ENCODE measurements at places on chromosomes 2 and 18. TPM values are rescaled to one million over a fixed set of nuclear protein-coding genes. Genes with fewer than 3 reads are reported as not detected.
A peak's percentile ranks its signal among the peaks of the same experiment; 100 is the strongest.

DNA sequence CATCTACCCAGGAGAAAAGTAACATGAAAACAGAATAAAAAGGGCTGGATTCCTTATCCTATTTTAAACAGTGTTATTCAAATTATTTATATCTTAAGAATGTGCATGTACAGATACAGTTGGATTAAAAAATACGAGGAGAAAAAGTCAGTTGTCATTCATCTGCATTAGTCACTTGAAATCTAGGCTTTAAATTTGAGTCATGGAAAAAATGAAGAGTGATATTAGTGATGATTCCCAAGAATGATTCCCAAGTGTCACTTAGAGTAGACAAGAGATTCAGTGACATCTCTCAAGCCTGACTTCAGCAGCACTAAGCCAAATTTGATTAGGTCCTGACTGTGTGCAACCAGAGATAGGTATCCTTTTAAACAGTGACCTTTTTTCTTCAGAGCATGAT is 394.2 kb downstream of the IRS1 start:
- peaks cover 2% of the 10 kb centered on the region for H3K4me1 ChIP-seq
- no peak overlapping the region for H3K27ac ChIP-seq
- H3K27me3 ChIP-seq, result peaks cover 12% of the 10 kb centered on the region
- no peaks in the 10 kb centered on the region for H3K36me3 ChIP-seq
- H3K4me3 ChIP-seq, result no peak overlapping the region

Gene SP110
- 111 TPM for total RNA-seq

Gene FKBP7
- total RNA-seq, result 3.4 TPM

DNA sequence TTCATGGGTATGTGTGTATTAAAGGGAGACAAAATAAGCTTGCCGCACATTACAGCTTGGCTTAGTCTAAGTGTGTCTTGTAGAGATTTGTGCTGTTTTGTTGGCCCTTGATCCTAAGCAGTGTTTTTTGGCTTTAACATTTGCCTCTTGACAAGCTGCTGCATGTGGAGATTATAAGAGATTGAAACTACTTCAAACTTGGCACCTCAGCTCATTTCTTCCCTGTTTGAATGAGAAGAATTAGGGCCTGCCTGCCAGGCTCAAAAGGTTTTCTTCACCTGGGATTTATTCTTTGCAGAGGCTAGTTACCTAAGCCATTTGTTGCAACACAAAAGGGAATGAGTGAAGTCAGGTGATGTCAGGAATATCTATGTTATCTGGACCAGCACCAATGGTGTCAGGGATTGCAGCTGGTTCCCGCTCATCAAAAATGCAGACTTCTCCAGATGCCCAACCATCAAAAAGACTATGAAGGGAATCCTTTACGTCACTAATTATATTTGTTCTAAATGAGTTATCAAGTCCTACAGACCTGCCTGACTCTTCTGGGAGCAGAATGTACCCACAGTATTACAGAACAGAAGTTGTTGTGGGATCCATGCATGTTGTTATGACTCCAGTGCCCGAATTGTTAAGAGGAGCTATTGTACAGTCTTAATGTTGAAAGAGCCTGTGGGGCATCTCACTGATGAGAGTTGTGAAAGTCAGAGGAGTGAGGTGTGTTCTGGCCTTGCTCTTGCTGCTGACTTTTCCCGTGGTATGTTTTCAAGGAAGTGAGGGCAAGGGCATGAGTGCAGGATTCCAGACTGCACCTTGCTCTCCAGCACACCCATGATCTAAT is 31.0 kb downstream of the ABCA12 start:
- H3K27ac ChIP-seq, result no peak overlapping the region
- H3K4me1 ChIP-seq, result no peaks in the 10 kb centered on the region
- H3K36me3 ChIP-seq, result no peaks in the 10 kb centered on the region
- DNase-seq, result no peak

Gene PTH2R
- not detected for total RNA-seq

DNA sequence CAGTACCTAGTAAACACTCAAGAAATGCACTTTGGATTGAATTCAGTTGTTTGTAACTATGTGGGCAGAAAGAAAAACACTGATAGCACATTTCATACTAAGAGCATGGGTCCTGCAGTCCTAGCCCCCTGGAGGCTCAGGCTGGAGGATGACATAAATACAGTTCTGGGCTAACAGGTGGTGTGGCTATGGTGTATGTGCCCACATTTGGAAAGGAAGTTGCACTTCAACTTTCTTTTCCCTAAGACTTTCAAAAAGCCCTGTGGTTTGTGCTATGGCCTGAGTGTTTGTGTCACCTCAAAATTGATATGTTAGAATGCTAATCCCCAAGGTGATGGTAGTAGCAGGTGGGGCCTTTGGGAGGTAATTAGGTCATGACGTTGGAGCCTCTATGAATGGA is 218.2 kb downstream of the CDCA7 start:
- H3K27me3 ChIP-seq, result peaks cover 3% of the 10 kb centered on the region
- H3K4me3 ChIP-seq, result no peak overlapping the region

GRCh38 chr2:237863102-237863511 is 3.7 kb downstream of the RAMP1 start:
- H3K4me3 ChIP-seq, result no peak overlapping the region
- H3K36me3 ChIP-seq, result no peaks in the 10 kb centered on the region
- no peak overlapping the region for H3K27ac ChIP-seq
- peaks cover 15% of the 10 kb centered on the region for H3K4me1 ChIP-seq

Gene KCNIP3
- total RNA-seq, result not detected

Gene MTIF2
- total RNA-seq, result 43.2 TPM

Gene GAD1
- total RNA-seq, result 6.9 TPM

GRCh38 chr2:230130668-230131364 is 62.1 kb upstream of the SLC16A14 start:
- H3K36me3 ChIP-seq, result no peaks in the 10 kb centered on the region
- no peak for DNase-seq
- no peak overlapping the region for H3K27ac ChIP-seq
- peaks cover 3% of the 10 kb centered on the region for H3K4me1 ChIP-seq
- H3K4me3 ChIP-seq, result no peak overlapping the region
- peaks cover 2% of the 10 kb centered on the region for H3K27me3 ChIP-seq

Gene RNU2-63P
- 1.7 TPM for total RNA-seq

- H3K4me1 ChIP-seq, result no peaks in the 10 kb centered on the region
- H3K27ac ChIP-seq, result no peak within 1 kb of the TSS
- peak; percentile 29 for DNase-seq
- peaks cover 3% of the 10 kb centered on the region for H3K36me3 ChIP-seq
Observed at GRCh38 chr2:100321866-100322820, at the start of gene LONRF2. TSS of gene LONRF2 (minus strand) at chr2:100322501. CDS start at chr2:100322093, 408 bp downstream.

Gene ECEL1
- 0.19 TPM for total RNA-seq

DNA sequence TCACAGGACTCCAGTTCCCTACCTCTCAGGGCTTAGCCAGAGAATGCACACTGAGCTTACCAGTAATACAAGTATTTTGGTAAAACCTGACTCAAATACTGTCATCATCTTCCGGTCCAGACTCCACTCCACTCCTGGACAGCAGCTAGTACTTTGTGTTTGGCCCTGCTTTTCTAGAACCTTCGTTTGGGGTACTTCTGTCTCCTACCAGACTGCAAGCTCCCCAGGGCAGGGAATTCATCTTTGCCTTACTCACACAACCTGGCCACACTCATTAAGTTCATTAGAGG is 108.9 kb upstream of the CDC42EP3 start:
- no peak overlapping the region for H3K4me3 ChIP-seq
- H3K27ac ChIP-seq, result no peak overlapping the region
- DNase-seq, result no peak

Gene TBR1
- not detected for total RNA-seq

GRCh38 chr2:237742614-237743013 is 56.0 kb upstream of the RBM44 start:
- H3K27me3 ChIP-seq, result no peaks in the 10 kb centered on the region
- peaks cover 51% of the 10 kb centered on the region for H3K4me1 ChIP-seq
- DNase-seq, result no peak
- no peak overlapping the region for H3K4me3 ChIP-seq
- H3K36me3 ChIP-seq, result peaks cover 31% of the 10 kb centered on the region
- peak overlapping the region; percentile 40 for H3K27ac ChIP-seq

GRCh38 chr18:37900326-37900725 is 334.7 kb upstream of the CELF4 start:
- no peaks in the 10 kb centered on the region for H3K36me3 ChIP-seq
- no peaks in the 10 kb centered on the region for H3K4me1 ChIP-seq
- H3K27ac ChIP-seq, result no peak overlapping the region

- H3K4me3 ChIP-seq, result no peak overlapping the region
- DNase-seq, result no peak
- H3K27ac ChIP-seq, result no peak overlapping the region
- peaks cover 20% of the 10 kb centered on the region for H3K36me3 ChIP-seq
- no peaks in the 10 kb centered on the region for H3K4me1 ChIP-seq
Observed at GRCh38 chr2:46901611-46902010, 14.0 kb downstream of the MCFD2 start.

GRCh38 chr2:20186078-20186854 is 38.7 kb downstream of the SDC1 start:
- H3K36me3 ChIP-seq, result no peaks in the 10 kb centered on the region
- no peak for DNase-seq
- H3K4me1 ChIP-seq, result no peaks in the 10 kb centered on the region
- H3K27ac ChIP-seq, result no peak overlapping the region
- H3K27me3 ChIP-seq, result peaks cover 2% of the 10 kb centered on the region

Gene POTEJ
- total RNA-seq, result not detected

- H3K27ac ChIP-seq, result peak overlapping the region; percentile 29
- peaks cover 49% of the 10 kb centered on the region for H3K36me3 ChIP-seq
- no peaks in the 10 kb centered on the region for H3K4me1 ChIP-seq
- DNase-seq, result no peak
- no peak overlapping the region for H3K4me3 ChIP-seq
- no peaks in the 10 kb centered on the region for H3K27me3 ChIP-seq
Observed at GRCh38 chr2:232815569-232815968, 39.2 kb upstream of the KCNJ13 start.

- H3K4me3 ChIP-seq, result no peak overlapping the region
- no peaks in the 10 kb centered on the region for H3K36me3 ChIP-seq
- H3K27me3 ChIP-seq, result no peaks in the 10 kb centered on the region
- no peak for DNase-seq
Observed at GRCh38 chr18:27808683-27809082, 368.2 kb downstream of the CDH2 start.

DNA sequence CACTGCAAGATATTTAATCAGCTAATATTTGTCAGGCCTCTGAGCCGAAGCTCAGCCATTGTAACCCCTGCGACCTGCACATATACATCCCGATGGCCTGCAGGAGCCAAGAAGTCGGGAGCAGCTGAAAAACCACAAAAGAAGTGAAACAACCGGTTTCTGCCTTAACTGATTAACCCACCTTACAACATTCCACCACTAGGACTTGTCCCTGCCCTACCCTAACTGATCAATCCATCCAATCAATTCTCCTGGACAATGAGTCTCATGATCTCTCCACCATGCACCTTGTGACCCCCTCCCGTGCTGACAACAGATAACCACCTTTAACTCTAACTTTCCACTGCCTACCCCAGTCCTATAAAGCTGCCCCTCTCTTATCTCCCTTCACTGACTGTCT is 945.4 kb upstream of the GYPC start:
- DNase-seq, result no peak
- H3K4me3 ChIP-seq, result no peak overlapping the region
- H3K36me3 ChIP-seq, result no peaks in the 10 kb centered on the region
- no peaks in the 10 kb centered on the region for H3K27me3 ChIP-seq
- H3K4me1 ChIP-seq, result no peaks in the 10 kb centered on the region
- H3K27ac ChIP-seq, result no peak overlapping the region

- no peak overlapping the region for H3K4me3 ChIP-seq
- no peak overlapping the region for H3K27ac ChIP-seq
- DNase-seq, result no peak
Observed at GRCh38 chr2:191296083-191297006, 51.1 kb downstream of the MYO1B start.

Gene LRP1B
- total RNA-seq, result not detected

Gene C1QL2
- total RNA-seq, result not detected

Gene CREG2
- not detected for total RNA-seq

Gene CYP1B1
- total RNA-seq, result 6.3 TPM

Gene LYG2
- total RNA-seq, result not detected

DNA sequence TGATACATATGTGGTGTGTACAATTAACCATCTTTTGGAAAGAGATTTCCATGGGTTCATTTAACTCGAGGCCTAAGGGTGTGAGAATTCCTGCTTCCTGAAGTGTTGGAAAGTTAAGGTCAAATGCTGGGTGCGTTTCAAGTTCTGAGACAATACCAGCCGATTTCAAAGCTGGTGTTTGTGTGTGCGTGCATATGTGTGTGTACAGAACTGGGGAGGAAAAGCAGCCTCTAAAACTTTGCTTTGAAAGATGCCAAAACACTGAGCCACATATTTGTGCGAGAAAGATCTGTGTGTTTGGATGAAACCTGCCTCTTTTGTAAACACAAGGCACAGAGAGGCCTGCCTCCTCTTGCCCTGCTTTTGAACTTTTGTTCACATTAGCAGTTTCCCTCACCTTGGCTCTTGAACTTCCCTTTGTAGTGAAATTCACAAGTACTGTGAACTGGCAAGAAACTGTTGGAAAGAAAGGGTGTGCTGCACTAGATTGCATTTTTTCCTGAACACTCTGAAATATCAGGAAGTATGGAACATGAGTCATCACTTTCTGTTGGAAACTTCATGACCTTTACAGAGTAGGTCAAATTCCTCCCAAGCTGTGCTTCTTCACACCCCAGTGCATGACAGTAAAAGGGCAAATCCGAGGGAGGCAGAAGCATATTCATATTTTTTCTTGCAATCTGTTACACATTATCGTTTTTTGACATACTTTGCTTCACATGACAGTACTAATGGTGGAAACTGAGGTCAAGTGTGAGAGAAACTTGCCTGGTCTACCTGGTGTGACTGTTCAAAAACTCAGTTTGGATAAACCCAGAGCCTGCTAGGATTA is 20.0 kb upstream of the CAVIN2 start:
- peaks cover 4% of the 10 kb centered on the region for H3K27me3 ChIP-seq
- no peaks in the 10 kb centered on the region for H3K36me3 ChIP-seq
- no peaks in the 10 kb centered on the region for H3K4me1 ChIP-seq

Gene IGFBP5
- total RNA-seq, result not detected

Gene SERPINB4
- not detected for total RNA-seq

- H3K36me3 ChIP-seq, result peaks cover 34% of the 10 kb centered on the region
- H3K4me1 ChIP-seq, result peaks cover 47% of the 10 kb centered on the region
- H3K27me3 ChIP-seq, result no peaks in the 10 kb centered on the region
- H3K4me3 ChIP-seq, result peak overlapping the region; percentile 88
Observed at GRCh38 chr2:96336104-96336775, 674 bp downstream of the NCAPH start.

Gene ALS2
- 12.3 TPM for total RNA-seq

DNA sequence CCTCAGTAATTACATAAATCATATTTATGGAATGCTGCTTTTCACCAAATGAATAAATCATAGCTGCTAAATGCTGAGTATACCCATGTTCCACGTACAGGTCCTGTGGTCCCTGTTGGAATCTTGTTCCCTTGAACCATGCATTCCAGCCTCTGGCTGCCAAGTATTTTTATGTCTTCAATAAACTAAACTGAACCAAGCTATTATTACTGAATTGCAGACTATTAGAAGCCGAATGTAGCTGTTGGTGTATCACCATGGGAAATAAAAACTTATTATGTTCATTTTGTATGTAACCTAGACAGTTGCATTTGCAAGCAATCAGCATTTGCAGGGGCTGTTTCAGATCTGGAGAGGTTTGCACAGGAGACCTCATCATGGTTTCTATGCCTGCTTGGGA is 362.4 kb downstream of the ADCYAP1 start:
- H3K4me3 ChIP-seq, result no peak overlapping the region
- DNase-seq, result no peak
- no peaks in the 10 kb centered on the region for H3K27me3 ChIP-seq
- H3K27ac ChIP-seq, result no peak overlapping the region

Gene CHRNG
- not detected for total RNA-seq

GRCh38 chr2:54274781-54275242 is 18.8 kb upstream of the TSPYL6 start:
- H3K36me3 ChIP-seq, result peaks cover 12% of the 10 kb centered on the region
- H3K4me1 ChIP-seq, result peaks cover 8% of the 10 kb centered on the region

Gene CDK15
- total RNA-seq, result not detected
